Posterior vena cava (tissue), 2 donors: ENCODE measurements at places on chromosomes 12 and 14. TPM values are rescaled to one million over a fixed set of nuclear protein-coding genes. Genes with fewer than 3 reads are reported as not detected.

DNA sequence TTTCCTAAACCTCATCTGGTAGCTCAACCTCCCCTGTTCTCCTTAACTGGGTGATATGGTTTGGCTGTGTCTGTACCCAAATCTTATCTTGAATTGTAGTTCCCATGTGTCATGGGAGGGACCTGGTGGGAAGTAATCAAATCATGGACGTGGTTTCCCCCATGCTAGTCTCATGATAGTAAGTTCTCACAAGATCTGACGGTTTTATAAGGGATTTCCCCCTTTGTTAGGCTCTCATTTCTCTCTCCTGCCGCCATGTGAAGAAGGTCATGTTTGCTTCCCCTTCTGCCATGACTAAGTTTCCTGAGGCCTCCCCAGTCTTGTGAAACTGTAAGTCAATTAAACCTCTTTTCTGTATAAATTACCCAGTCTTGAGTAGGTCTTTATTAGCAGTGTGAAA, 19.5 kb downstream of the COX16 start:
- no peak for DNase-seq

DNA sequence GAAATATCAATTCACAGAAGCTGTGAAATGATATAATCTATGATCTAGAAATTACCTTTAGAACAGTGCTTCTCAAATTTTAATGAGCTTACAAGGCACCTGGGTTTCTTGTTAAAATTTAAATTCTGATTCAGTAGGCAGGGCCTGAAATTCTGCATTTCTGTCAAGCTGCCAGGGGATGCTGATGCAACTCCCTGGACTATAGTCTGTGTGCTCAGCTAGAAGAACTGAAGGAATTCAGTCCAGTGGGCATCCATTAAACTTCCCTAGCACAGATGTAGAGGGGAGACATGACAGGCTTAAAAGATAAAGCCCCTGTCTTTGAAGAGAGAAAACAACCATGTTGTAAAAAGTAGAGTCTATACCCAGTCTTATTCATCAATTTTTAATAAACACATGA, 441.8 kb downstream of the TMTC2 start:
- DNase-seq, result no peak

DNA sequence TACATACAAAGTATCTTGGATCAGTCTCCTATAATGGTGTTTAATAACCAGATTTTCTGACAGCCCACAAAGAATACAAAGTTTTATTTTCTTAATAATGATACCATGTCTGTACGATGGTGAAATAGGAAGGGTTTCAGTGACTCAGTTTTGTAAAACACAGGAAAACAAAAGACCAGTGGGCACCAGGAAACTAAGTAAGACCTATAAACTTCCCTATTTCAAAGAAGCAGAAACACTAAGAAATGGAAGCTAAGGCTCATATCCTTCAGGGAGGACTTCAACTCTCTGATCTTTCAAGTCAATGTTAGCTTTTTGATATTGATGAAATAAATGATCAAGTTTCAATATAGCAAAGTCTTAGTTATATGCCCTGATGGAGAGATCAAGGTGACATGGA, 196.0 kb downstream of the DUSP6 start:
- DNase-seq, result no peak

ART4 gene
- total RNA-seq, result 16.1 TPM

GRCh38 chr12:6788972-6789924, at the start of gene CD4:
TSS of gene CD4 (plus strand) at chr12:6789528. CDS start at chr12:6800139, 10,611 bp downstream.
- DNase-seq, result peak; percentile 92

DNA sequence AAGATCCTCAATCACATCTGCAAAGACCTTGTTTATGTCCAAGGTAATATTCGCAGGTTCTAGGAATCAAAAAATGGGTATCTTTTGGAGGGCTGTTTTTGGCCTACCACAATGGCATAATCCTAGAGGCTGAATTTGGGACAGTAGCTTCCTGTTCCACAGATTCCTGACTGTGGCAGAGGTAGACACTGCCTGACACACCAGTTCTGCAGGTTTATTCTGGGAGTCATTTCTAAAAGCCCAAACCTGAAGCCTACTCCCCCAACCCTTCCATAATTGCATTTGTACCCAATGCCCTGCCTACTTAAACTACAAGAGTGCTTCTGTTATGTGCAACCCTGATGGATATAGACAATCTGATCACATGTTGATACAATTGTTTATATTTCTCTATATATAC, 378.9 kb downstream of the PCNX1 start:
- no peak for DNase-seq

DNA sequence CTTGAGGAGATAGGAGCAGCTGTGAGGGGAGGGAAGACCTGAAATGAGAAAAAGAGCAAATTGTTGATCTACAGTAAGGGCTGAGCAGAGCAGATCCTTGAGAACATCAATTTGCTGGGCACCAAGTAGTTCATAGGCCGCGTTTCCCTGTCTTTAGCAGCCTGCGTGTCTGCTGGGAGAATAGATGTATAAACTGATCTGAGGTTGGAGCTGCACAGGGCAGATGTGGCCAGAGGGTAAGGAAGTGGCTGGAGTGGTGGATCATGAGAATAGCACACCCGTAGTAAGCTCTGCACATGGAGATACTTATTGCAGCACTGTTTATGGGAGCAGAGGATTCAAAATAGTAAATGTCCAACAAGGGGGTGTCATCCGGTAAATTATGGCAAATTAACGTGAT, 44.4 kb downstream of the NTF3 start:
- DNase-seq, result no peak

DNA sequence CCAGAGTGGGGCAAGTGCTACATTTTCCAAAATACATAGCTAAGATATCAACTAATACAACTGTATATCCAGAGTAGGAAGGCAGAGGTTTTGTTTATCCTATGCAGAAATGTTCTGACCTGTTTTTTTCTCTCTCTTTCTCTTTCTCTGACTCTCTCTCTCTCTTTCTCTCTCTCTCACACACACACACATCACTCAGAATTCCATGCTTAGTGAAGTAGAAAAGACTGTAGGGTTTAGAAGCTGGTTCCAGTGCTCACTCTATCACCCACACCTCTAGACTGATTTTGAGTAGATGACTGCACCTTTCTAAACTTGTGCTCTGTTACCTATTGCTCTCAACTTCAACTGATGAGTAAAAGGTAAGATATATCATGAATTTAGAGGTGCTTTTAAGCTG, 356.7 kb downstream of the LRIG3 start:
- DNase-seq, result no peak

- no peak for DNase-seq
Measured at GRCh38 chr14:20690848-20691640, 2.5 kb downstream of the ANG start.

DNA sequence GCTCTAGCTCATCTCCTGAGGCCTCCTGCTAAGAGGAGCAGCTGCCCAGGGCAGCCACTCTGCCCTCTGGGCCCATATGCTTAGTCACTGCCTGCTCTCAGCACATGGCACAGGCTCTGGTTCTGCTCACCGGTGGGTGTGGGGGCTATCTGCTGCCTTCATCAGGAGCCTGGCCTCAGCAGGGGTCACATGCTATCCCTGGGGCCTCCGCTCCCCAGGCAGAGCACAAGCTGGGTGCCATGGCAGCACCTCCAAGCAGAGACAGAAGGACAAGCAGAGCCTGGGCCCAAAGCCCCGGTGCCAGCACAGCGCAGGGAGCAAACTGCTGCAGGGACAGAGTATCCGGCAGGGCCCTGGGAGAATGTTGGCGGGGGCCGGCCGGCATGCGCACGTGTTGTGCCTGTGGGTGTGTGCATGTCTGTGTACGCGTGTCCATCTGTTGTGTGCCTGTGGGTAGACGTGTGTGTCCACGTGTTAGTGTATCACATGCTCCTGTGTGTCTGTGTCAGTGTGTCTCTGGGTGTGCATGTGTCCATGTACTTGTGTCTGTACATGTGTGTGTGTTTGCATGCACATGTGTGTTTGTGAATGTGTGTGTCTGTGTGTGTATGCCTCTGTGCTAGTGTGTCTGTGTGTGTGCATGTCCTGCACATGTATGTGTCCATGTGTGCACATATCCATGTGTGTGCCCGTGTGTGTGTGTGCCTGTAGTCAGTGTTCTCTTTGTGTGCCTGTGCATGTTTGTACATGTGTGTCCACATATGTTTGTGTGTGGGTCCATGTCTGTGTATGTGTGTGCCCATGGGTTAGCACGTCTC, 326.9 kb downstream of the TMEM121 start:
- DNase-seq, result no peak

DNA sequence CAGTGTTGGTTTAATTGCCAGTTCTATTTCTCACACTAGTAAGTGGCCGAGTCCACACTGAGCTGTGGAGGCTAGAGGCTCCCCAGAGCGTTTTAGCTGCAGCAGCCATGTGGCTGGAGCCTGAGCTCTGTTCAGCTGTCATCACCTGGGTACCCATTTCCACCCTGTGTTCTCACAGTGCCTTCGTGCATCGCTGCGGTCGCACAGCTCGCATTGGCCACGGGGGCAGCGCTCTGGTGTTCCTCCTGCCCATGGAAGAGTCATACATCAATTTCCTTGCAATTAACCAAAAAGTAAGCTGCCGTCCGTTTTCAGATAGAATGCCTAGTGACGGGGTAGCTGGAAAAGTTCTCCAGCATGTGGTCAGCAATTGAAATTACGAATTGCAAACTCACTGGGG, 15.7 kb downstream of the DDX55 start:
- no peak for DNase-seq

GRCh38 chr14:43418324-43418723, 1088.8 kb downstream of the FSCB start:
- no peak for DNase-seq

KCNC2 gene
- not detected for total RNA-seq

DNA sequence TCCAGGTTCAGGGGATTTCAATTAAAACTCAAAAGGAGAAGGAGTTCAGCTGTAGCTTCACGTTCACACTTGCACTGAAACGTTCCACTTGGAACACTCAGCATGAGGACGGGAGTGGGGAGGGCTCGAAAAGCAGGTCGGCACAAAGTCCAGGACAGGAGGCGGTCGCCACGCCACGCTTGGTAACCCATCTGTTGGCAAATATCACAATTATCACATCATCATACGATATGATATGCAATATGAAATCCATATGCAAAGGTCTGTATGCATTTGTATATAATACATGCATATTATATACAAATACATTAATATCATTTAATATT, 17.2 kb downstream of the ADGRD1 start:
- no peak for DNase-seq

ASPG gene
- total RNA-seq, result 3.2 TPM

DNA sequence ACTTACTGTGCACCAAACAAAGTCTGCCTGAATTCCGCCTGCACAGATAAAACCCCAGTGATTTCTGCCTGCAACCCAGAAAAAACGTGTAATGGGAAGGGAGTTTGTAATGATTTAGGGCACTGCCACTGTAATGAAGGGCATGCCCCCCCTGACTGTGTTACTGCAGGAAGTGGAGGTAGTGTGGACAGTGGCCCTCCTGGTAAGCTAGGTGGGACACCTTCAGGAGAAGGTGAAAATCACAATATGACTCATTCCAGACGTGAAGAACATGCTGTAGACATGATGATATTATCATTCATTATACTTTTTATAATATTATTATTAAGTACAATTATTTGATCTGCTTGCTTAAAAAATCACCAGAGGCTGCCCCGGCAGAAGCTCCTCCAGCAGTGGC, 59.2 kb downstream of the MAPKAPK5 start:
- DNase-seq, result no peak

GRCh38 chr12:95151406-95151805, 65.9 kb downstream of the FGD6 start:
- no peak for DNase-seq

DNA sequence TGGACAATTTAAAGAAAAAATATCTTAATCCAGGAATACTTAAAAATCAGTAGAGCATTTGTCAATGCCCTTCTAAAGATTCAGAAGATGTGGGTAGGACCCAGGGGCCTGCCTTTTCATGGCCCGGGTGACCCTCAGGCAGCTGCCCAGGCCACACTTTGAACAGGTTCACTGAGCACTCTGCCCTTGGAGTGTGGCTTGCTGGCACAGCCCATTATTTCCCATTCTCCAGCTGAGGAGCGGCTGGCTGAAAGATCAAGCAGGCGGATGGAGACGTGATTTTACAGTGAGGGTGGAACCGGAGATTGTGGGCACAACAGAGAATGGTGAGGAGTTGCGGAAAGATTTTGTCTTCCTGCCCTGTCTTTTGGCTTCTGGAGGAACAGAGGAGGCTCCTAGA, 7.1 kb upstream of the PRPH start:
- DNase-seq, result no peak

DNA sequence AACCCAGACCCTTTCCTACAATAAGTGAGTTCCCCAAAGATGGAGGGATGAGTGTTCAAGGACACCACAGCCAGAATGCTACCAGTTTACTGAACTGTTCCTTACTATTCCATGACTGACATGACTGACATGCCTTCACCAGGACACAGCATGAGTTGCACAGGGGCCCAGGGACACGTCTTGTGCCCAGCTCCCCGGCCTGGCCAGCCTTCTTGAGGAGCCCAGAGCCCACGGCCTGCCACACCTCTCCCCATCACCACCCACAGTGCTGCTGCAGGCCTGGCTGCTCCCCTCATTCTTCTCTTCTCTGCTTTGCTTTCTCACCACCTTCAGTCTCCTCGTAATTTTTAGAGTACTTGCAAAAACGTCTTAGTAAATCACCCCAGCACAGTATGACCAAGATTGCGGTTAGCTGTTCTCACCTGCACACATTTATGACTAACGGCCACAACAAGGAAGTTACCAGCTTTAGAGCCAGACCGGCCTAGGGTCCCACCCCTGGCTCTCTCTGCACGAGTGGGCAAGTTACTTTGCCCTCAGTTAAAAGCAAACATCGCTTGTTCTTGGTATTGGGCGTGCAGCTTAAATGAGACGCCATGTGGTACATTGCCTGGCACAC, 18.5 kb downstream of the PPP2R5E start:
- no peak for DNase-seq

KICS2 gene
- total RNA-seq, result 5.5 TPM

GRCh38 chr14:99185436-99186068, 86.4 kb downstream of the BCL11B start:
- DNase-seq, result no peak

GRCh38 chr12:88578276-88579160, 1.8 kb downstream of the KITLG start:
- no peak for DNase-seq

NGB gene
- not detected for total RNA-seq

- no peak for DNase-seq
Measured at GRCh38 chr12:52029685-52030084, 21.6 kb upstream of the NR4A1 start.

GRCh38 chr12:95815632-95816212, 25.2 kb upstream of the NTN4 start:
- DNase-seq, result no peak

GPR84 gene
- total RNA-seq, result 2.5 TPM

DNA sequence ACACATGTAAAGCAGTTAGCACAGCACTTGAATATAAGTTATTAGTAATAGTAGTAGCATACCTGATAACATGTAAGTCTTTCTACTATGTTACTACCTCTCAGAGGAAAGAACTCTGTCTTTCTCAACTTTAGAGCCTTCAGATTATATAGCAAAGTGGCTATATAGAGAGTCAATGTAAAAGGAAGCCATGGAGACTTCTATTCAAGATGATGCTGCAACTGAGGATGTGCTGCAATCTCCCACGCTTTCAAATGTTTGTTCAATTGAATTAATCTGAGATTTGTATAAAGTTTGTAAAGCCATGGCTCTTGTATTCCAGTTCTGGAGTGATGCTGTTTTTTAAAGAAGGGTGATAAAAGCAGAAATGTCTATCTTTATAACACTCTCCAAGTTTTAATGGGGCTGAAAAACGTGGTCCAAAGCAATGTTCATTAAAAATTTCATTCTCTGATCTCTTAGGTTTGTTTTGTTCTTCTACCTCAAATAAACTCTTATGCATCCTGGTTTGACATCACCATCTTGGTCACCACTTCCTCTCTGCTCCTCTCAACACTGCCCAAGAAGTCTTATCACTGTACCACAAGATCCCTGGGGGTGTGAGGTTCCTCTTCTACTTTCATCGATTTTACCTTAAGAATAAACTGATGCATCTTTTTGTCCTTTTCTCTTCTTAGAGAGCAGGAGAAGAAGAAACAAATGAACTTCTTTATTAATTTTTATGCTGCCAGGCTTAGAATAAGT, 40.6 kb downstream of the C12orf42 start:
- no peak for DNase-seq
